ENCODE measurements at places on chromosomes 6 and 20.

GRCh38 chr6:117955684-117956256 lies 48.7 kb downstream of the SLC35F1 start:
- no peak for DNase-seq

DNA sequence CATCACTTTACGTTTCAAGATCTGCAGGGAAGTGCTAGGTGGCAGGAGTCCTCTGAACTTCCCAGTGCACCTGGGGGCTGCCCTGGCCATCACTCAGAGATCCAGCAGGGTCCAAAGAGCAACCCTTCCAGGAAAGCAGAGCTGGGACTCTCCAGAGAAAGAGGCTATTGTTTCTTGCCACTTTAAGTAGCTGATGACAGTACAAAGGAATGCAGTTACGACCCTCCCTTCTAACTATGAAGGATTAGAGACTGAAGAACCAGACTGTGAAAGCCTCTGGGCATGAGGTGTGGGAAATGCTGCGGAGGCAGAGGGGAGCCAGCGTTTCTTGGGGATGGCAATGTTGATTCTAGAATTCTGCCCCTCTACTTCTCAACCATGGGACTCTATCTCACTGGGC lies 189.1 kb upstream of the SUPT3H start:
- no peak for DNase-seq

DNA sequence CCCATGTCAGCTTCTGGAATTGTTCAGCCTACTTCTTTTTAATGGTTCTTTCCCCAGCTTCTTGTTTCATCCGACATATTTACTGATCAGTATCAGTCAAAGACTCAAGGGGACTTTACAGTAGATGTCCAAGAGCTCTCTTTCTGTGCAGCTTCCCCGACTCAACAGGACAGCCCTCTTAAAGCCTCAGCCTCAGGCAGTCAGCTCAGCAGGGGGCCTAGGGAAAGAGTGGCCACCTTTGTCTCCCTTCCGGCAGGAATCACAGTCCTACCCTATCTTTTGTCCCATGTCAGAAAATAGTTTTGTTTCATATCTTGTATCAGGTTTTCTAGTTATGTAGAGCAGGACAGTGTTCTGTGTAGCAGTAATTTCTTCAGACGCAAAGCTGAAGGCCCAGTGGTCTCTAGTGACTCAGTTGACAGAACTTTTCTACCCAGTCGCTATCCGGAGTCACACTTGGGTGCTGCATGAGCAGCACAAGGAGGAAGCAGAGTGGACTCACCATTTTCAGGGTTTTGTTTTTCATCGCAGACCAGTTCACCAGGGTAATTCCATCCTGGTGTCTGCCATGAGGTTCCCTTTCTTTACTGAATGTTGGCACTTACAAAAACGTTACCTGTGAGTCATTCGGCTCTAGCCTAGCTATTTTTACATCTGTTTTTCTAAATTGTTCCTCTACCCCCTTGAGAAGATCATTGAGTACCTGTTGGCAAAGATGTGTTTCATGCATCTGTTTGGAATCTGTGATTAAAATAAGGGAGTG lies 47.7 kb downstream of the SPATA2 start:
- no peak for DNase-seq

- DNase-seq = no peak
Observed at GRCh38 chr6:141123497-141123896, 1009.2 kb upstream of the GJE1 start.

DNA sequence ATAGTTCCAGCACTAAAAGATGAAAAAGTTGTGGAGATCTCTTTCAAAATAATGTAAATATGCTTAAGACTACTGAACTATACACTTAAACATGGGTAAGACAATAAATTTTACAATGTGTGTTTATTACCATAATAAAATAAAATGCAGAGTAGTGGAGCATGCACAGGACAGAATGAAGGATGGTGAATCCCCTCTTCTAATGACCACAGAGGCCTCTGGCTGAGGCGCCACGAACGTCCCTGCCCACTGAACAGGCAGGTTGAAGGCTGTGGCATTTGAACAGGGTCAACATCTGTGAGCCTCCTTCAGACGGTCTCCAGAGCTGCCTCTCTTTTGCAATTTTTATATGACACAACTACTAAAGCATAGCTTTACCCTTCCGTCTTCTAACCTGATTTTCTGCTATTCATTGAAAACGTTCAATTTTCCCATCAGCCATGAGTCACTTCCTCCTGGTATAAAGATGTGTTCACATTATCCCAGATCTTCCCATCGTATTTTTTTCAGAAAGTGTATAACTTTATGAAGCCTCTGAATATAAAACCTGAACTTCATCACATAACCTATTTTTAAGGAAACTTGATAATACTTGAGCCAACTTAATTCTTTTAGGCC lies 37.8 kb downstream of the ADGRF4 start:
- DNase-seq = no peak

DNA sequence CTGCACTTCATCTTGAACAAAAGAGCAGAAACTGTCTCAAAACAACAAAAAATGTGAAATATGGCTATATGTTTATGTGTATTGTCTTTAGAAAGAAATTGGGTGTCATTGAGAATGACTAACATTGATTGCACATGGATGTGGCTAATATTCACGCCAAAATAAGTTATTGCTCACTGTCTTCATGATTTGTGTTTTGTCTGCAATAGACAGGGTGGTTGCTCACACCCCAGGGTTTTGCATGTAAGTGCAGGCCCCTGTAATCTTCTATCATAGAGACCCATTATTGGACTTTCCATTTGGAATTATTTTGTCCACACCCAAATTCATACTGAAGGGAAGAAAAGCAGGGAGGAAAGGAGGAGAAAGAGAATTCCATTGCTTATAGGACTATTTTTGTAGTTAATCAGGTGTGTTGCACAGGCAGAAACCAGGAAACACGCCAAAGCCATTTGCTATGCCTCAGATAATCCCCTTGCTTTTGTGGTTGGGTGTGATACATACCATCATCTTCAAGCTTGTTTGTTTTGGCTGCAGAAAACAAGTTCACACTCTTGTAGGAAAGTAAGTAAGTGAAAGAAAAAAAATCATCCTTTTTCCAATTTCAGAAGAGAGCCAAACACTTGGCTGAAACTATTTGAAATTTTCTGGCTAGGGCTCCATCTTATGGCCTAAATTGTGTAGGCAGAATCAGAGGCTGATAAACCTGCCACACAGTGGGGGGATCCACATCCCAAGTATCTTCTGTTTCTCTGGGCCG lies 214.1 kb downstream of the COL12A1 start:
- DNase-seq = peak; percentile 78

GRCh38 chr6:24149296-24149695 lies 23.3 kb downstream of the NRSN1 start:
- no peak for DNase-seq

DNA sequence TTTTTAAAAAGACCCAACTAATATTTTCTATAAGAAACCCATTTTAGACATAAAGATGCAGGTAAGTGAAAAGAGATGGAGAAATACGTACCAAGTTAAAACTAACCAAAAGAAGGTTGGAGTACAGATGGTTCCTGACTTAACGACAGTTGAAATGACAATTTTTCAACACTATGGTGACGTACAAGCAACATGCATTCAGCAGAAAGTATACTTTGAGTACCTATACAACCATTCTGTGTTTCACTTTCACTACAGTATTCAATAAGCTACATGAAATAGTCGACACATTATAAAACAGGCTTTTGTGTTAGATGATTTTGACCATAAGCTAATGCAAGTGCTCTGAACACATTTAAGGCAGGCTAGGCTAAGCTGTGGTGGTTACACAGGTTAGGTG lies 228.9 kb downstream of the RNGTT start:
- DNase-seq = no peak

DNA sequence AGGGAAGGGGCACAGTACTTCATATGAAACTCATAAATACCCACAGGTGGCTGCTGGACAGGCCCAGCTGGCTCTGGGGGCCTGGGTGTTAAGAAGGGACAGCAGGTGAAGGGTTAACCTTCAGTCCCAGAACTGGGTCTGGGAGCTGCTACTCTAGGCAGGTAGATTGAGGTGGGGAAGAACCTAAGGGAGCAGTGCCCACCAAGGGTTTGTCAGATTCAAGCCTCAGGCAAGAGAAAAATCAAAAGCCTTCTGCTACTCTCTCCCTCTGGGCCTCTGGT lies 5.6 kb downstream of the RPL10A start:
- DNase-seq = no peak

All from AG10803 (cell line).